Right cardiac atrium (tissue), 5 donors: ENCODE measurements at places on chromosomes 7 and 10. TPM values are rescaled to one million over a fixed set of nuclear protein-coding genes. Genes with fewer than 3 reads are reported as not detected.
A peak's percentile ranks its signal among the peaks of the same experiment; 100 is the strongest.

DNA sequence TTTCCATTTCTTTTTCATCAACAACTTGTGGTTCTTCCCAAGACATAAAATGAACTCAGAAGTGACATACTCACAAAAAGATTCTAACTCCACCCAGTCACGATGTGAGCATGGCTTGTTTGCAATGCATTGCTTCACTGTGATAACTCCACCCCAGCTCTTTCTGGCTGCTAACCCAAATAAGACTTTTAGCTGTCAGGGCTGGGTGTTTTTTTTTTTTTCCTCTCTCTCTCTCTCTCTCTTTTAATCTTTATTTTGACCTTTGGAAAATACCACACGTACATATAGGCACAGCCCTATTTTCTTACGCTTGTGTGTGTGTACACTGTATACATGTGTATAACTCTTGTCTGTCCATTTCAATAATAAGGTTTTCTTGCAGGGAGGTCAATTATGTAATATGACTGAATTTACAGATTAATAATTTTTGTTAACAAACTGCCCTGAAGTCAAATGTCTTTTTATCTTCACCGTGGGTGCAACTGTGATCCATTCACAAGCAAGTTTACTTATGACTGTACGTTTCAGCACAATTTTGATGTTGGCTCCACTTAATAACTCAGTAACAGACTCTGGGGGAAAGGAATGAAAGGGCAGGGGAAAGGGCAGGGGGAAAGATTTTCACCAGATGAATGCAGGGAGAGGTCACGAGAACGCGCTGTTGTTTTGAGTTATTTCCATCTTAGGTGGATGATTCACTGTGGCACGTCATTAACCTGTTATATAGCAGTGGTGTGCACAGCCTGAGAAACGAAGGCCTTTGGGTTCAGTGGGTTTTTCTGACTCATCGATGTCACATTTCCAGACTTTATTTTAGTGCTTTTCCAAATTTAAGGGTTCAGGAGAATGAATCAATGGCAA lies 49.1 kb downstream of the APBB1IP start:
- peak; percentile 39 for DNase-seq

ZNF800 gene
- total RNA-seq = 25.1 TPM

- DNase-seq = no peak
Measured at GRCh38 chr10:109592391-109592790, 330.9 kb downstream of the XPNPEP1 start.

DNA sequence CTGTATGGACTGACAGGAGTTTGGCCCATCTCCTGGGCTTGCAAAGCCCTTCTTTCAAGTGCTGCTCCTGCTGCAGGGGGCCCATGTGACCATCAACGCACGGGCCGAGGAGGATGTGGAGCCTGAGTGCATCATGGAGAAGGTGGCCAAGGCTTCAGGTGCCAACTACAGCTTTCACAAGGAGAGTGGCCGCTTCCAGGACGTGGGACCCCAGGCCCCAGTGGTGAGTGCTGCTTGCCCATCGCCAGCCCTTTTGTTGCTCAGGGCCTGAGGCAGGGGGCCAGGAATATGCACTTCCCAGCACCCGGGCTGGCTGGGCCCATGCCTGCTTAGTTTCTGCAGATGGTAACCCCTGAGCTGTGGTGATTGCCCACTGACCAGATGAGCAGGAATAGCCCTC lies 8.7 kb downstream of the PGAM2 start:
- peak; percentile 37 for DNase-seq

CDK13 gene
- total RNA-seq = 29.1 TPM

- DNase-seq = no peak
Measured at GRCh38 chr7:82098414-82098813, 328.6 kb upstream of the HGF start.

ADAMTS14 gene
- 0.11 TPM for total RNA-seq

MAPK8 gene
- 31.5 TPM for total RNA-seq
